ENCODE measurements at places on chromosomes 13 and 19.

GRCh38 chr19:7815325-7815724 lies 14.7 kb upstream of the EVI5L start:
- DNase-seq = no peak

DNA sequence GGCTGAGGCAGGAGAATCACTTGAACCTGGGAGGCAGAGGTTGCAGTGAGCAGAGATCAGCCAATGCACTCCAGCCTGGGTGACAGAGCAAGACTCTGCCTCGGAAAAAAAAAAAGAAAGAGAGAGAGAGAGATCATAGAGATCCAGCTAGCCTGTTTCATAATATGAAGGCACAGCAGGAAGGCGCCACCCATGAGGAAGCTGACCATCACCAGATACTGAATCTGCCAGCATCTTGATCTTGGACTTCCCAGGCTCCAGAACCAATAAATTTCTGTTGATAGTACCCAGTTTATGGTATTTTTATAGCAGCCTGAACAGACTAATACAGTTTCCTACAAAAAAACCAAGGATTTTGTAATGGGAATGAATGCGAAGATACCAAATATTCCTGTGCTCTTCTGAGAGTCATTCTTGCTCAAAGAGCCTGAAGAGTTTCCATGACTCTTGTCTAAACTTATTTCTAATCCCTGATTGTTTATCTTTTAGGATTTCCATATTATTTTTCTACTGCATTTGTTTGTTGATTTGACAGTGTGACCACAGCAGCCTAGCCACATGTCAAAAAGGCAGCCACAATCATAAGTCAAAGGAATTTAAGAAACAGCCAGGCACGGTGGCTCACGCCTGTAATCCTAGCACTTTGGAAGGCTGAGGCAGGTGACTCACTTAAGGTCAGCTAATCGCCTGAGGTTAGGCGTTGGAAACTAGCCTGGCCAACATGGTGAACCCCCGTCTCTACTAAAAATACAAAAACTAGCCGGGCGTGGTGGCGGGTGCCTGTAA lies 37.7 kb upstream of the PDCD5 start:
- no peak for DNase-seq

DNA sequence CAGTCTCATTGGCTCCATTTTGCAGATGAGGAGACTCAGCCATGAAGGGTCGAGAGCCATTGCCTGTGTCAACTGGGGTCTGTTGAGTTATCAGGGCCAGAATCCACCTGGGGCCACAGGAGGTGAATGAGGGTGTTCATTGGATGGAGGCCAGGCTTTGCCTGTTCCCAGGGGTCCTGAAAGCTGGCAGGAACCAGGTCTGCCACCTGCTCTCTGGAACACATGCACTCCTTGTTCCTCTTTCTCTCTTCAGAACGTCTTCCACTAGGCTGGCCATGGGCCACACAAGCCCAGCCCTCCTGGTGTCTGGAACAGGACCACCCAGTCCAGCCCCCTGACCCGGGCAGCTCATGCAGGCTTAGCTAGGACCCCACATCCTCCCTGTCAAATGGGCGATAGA lies 21.1 kb downstream of the PPP1R37 start:
- DNase-seq = no peak

DNA sequence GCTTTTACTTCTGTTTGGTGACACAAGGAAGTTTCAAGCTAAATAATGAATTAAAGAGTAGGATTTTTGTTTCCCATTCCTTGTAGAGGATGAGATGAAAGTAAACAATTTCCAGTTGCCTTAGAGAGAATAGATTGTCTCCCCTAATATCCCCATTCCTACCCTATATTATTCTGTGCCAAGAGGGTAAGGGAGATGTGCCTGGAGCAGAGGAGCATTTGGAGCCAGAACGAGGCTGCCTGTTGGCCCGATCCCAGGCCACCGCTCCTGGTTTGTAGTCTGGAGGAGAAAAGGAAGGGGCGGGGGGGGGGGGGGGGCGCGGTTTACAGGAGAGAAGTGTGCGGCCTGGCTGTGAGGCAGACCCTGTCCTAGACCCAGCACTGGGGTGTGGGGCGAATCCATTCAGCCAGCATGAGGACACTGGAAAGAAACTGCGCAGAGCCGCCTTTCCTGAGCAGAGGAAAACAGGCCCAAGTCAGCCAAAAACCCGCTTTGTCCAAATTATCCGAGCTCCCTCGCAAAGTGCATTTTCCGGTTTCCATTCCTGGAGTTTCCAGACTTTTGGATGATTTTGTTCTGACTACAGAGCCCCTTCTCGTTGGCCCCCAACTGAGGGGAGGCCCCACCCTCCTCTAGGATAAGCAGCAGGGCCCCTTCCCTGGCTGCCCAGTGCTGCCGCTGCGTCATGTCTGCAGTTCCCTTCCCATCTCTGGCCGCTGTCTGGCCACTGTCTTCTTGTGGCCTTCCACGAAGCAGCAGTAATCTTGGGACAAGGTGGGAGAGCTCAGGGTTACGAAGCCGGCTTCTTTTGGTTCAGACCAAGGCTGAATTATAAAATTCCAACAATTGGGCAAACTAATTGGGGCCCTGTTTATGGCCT lies 23.0 kb downstream of the NFIX start:
- DNase-seq = no peak

DNA sequence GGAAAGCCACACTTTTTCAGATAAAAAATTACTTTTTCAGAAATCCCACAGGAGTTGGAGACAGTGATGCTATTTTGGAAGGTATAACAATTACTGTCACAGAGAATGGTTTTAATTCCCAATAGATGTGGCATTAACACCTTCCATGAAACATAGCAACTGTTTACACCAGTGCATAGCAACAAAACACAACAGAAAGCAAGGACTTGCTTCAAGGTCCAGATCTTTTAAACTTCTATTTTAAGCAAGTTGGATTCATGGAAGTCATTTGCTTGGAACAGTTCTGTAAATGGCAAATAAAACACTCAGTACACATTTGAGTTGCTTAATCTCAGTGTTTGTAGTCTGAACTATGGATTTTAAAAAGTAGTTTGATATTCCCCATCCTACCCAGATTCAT lies 385.9 kb upstream of the SPRY2 start:
- DNase-seq = no peak

DNA sequence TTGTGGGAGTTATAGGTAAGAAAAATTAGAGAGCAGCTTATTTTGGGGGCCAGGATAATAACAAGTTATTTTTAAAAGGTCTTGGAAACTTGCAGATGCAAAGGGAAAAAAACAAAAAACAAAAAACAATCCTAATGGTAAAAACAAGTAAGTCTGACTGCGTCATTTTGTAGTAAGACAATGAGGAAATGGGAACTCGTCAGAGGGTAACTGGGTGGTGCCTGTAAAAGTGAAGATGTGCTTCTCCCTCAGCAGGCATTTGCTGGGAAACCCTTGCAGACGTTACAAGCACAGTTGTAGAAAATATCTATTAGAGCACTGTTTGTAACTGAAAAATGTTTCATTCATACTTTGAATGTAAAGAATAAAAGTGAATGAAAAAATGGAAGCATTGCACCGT lies 2.2 kb upstream of the TNFSF13B start:
- DNase-seq = no peak

- no peak for DNase-seq
Measured at GRCh38 chr13:104996022-104996421, 1539.4 kb downstream of the EFNB2 start.

DNA sequence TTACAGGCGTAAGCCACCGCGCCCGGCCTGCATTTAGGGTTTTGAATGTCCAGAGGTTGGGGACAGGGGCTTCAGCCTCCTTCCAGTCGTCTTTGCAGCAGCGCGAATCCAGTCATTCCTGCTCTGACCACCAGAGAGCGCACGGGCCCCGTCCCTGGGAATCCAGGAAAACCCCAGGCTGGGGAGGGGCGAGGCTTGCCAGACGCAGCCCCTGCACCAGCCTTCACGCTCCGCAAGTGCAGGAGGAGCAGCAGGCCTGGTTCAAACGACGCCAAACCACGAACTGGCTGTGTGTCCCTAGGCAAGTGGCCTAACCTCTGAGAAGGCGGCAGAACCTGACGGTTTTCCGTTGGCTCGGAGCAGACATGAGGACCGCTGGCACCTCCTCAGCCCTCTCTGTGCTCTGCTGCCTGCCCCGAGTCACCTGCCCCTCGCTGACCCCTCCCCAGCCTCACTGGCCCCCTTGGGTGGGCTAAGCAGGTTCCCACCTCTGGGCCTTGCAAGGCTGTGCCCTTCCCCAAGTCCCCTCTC lies 2.0 kb upstream of the RNF126 start:
- DNase-seq = peak; percentile 86

- no peak for DNase-seq
Measured at GRCh38 chr19:29415507-29415906, 110.3 kb upstream of the VSTM2B start.

- no peak for DNase-seq
Measured at GRCh38 chr13:113749507-113749906, 9.5 kb upstream of the TMEM255B start.

GRCh38 chr13:35830850-35831450 lies 300.2 kb downstream of the DCLK1 start:
- no peak for DNase-seq

Data from D721Med (cell line).